Stomach (tissue), 19 donors: ENCODE measurements at places on chromosomes 3 and 15. TPM values are rescaled to one million over a fixed set of nuclear protein-coding genes. Genes with fewer than 3 reads are reported as not detected.

MYEF2 gene
- 7.5 TPM for polyA plus RNA-seq

KLHL40 gene
- polyA plus RNA-seq: 0.05 TPM

CELF6 gene
- polyA plus RNA-seq: 0.61 TPM

MKRN2OS gene
- 3.8 TPM for polyA plus RNA-seq

PP2D1 gene
- polyA plus RNA-seq: not detected

ATP13A4 gene
- polyA plus RNA-seq: 0.46 TPM

CPNE9 gene
- 0.10 TPM for polyA plus RNA-seq

VEPH1 gene
- polyA plus RNA-seq: 1.5 TPM

HGD gene
- 6.3 TPM for polyA plus RNA-seq

ECE2 gene
- not detected for polyA plus RNA-seq

GOLGA8Q gene
- not detected for polyA plus RNA-seq

SQOR gene
- 58.1 TPM for polyA plus RNA-seq

KCNAB1 gene
- 0.15 TPM for polyA plus RNA-seq

ILDR1 gene
- not detected for polyA plus RNA-seq

BSN gene
- polyA plus RNA-seq: 0.03 TPM

ALPK3 gene
- 4.7 TPM for polyA plus RNA-seq

CLDN18 gene
- 211 TPM for polyA plus RNA-seq

IL17RD gene
- polyA plus RNA-seq: not detected

MEGF11 gene
- 0.05 TPM for polyA plus RNA-seq

ZNF662 gene
- 2.1 TPM for polyA plus RNA-seq

IGSF11 gene
- not detected for polyA plus RNA-seq

ZNF197 gene
- 7.2 TPM for polyA plus RNA-seq

ZIC4 gene
- not detected for polyA plus RNA-seq

CHSY1 gene
- 11.8 TPM for polyA plus RNA-seq

IL20RB gene
- 37.3 TPM for polyA plus RNA-seq

RGMA gene
- 8.0 TPM for polyA plus RNA-seq

IGSF10 gene
- polyA plus RNA-seq: 0.93 TPM

ADGRG7 gene
- not detected for polyA plus RNA-seq

ADCY5 gene
- 13.1 TPM for polyA plus RNA-seq

EXD1 gene
- not detected for polyA plus RNA-seq

PAQR5 gene
- polyA plus RNA-seq: 3.6 TPM

SLC28A1 gene
- not detected for polyA plus RNA-seq

TEX55 gene
- not detected for polyA plus RNA-seq

GOLGA6L4 gene
- polyA plus RNA-seq: 1.8 TPM

ROBO2 gene
- polyA plus RNA-seq: 0.25 TPM

CYP1A2 gene
- not detected for polyA plus RNA-seq

IL1RAP gene
- 2.4 TPM for polyA plus RNA-seq

PCOLCE2 gene
- polyA plus RNA-seq: 0.78 TPM

CPNE4 gene
- polyA plus RNA-seq: 0.25 TPM

NAALADL2 gene
- polyA plus RNA-seq: 1.9 TPM

LRRK1 gene
- 5.5 TPM for polyA plus RNA-seq

PLSCR5 gene
- polyA plus RNA-seq: not detected

SOX14 gene
- not detected for polyA plus RNA-seq

ADAMTS7 gene
- polyA plus RNA-seq: 0.65 TPM

CLEC3B gene
- polyA plus RNA-seq: 16.7 TPM

TPRA1 gene
- 14.6 TPM for polyA plus RNA-seq

TERC gene
- not detected for polyA plus RNA-seq

BTBD1 gene
- 34.1 TPM for polyA plus RNA-seq

ACTC1 gene
- polyA plus RNA-seq: 8.5 TPM

GPR149 gene
- not detected for polyA plus RNA-seq

COPG1 gene
- 113 TPM for polyA plus RNA-seq

LRRC34 gene
- 0.88 TPM for polyA plus RNA-seq

SYNPR gene
- polyA plus RNA-seq: not detected

EAF2 gene
- polyA plus RNA-seq: 11.9 TPM

RLBP1 gene
- 0.13 TPM for polyA plus RNA-seq

SEMA7A gene
- polyA plus RNA-seq: 1.7 TPM

GOLGA6L7 gene
- polyA plus RNA-seq: not detected

TOPAZ1 gene
- polyA plus RNA-seq: not detected
